Midbrain (tissue), 1 donor: ENCODE measurements at places on chromosomes 1 and 21.

DNA sequence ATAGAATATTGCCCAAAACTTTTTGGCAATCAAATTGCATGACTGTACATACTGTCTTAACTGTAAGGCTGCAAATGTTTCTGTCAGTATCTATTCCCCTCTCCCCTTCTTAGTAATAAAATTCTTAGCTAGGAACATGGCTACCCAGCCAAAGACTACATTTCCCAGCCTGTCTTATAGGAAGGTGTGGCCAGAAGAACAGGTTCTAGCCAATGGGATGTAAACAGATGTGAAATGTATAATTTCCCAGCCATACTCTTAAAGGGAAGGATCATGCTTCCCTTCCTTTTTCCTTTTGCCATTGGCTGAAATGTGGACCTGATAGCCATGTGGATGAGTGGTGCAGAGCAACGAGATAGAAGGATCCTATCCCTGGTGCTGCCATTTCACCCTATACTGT is 7.0 kb upstream of the HIVEP3 start:
- DNase-seq: no peak

DNA sequence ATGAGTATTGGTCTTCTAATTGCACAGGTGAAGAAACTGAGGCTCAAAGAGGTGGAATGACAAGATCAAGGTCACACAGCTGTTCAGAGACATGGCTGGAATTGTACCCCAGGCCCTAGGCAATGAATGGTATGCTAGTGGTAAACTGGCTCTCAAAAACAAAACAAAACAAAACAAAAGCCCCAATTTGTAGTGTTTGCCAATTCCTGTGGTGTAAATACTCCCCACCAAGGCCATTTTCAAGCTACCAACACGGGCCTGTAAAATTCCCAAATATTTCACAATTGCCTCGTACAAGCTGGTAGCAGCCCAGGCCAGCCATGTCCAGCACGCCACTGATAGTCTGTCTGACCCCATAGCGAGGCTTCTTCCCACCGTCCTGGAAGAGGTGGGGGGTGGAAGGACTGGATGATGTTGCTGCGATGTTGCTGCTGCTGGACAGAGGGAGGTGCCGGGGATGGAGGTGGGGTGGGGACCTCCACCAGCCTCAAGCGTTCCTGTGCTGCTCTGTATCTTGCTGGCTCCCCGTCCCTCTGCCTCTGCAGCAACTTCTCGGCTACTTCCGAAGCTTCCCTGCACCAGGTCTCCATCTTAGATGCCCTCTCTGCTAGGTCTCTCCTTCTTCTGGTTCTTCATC is 62.2 kb upstream of the RUNX3 start:
- no peak for DNase-seq

GRCh38 chr21:26659182-26659581 is 86.1 kb upstream of the CYYR1 start:
- no peak for DNase-seq

DNA sequence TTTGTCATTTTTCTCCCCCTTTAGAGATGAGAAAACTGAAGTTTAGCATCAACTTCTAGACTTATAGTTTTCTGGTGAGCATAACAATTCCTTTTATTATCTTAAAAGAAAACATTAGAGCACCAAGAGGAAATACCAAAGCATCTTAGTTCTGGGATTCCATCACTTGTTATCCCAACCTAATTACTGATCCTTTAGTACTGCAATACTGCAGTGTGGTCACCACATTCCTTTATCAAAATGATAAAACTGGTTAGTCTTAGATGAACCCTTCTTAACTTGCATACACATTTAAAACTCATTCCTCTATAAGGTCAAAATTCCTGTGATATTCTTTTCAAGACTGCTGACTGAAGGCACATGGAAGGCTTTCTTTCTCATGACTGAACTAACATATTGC is 23.1 kb downstream of the SOD1 start:
- DNase-seq: no peak

DNA sequence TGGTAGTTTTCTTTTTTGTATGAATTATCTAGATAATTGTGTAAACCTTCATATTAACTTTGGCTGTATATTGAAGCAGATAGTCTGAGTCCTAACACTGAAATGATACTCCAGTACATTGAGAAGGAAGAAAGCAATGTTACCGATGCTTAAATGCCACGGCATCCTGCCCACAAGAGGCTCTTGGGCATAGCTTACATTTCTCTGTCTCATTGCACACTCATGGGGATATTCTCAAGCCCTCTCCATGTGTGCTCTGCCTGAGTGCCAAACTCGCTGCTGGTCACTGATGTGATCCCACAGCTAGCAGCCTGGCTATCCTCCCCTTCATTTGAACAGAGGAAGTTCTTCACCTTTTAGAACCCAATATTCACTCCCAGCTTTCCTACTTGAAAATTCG is 179.4 kb downstream of the TGFB2 start:
- DNase-seq: no peak

- no peak for DNase-seq
Measured at GRCh38 chr1:226534098-226534497, 14.5 kb upstream of the STUM start.

DNA sequence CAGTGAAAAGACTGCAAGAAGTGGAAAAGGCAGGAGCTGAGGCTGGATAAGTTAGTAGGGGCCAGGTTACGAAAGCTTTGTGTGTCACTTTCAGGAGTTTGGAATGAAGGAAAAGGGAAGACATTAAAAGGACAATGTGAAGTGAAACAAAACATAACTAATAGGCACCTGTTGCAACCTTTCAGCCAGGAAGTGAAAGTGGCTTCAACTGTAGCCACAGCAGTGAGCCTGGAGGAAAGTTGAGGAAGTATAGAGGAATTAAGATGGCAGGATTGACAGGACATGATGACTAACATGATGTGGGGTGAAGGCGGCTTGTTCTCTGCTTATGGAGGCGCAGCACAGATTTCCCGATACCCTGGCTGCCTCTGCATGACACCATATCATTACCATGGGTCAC is 68.9 kb downstream of the C4BPA start:
- no peak for DNase-seq

GRCh38 chr1:227776331-227776771 is 39.1 kb upstream of the PRSS38 start:
- DNase-seq: no peak

DNA sequence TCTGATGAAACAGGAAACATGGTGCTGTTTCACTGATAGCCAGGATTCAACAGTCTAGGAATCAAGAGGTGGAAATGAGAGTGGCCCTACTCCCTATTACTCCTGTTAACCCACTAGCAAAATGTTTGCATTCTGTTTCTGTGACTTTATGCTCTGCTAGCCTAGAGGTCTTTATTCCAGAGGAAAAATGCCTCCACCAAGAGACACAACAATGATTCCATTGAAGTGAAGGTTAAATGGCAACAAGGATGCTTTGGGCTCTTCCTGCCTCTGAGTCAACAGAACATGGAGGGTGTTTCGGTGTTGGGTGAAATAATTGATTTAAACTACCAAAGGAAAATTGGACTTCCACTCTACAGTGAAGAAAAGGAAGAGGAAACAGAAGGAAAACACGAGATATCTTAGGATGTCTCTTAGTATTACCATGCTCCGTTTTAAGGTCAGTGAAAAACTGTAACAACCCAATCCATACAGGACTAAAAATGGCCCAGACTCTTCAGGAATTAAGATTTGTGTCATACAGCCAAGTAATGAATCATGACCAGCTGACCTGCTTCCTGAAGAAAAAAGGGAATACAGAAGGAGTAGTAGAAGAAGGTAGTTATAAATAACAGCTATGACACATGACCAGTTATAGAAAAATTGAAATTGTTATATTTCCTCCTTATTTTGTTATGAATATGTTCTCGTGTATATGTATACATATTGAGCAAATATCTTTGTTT is 1237.8 kb downstream of the NCAM2 start:
- no peak for DNase-seq

DNA sequence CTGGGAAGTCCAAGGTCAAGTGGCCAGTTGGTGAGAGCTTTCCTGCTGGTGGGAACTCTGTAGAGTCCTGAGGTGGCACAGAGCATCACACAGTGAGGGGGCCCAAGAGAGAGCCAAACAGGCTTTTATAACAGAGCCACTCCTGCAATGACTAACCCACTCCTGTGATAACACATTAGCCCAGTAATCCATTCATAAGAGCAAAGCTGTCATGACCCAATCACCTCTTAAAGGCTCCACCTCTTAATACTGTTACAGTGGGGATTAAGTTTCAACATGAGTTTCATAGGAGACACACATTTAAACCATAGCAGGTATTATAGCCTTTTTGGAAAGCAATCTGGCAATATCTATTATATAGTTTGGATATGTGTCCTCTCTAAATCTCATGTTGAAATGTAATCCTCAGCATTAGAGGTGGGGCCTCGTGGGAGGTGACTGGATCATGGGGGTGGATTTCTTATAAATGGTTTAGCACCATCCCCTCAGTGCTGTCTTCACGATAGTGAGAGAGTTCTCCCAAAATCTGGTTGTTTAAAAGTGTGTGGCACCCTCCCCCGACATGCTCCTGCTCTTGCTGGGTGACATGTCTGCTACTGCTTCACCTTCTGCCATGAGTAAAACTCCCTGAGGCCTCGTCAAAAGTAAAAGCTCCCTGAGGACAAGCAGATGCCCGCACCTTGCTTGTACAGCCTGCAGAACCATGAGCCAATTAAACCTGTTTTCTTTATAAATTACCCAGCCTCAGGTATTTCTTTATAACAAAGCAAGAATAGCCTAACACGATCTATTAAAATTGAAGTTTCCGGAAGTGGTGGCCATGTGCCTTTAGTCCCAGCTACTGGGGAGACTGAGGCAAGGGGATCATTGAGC is 64.5 kb downstream of the CD58 start:
- DNase-seq: no peak
